Activated CD8-positive, alpha-beta T cell treated with anti-CD3 and anti-CD28 coated beads for 36 hours (primary cell): ENCODE measurements at places on chromosomes 6 and 20. TPM values are rescaled to one million over a fixed set of nuclear protein-coding genes. Genes with fewer than 3 reads are reported as not detected.

JPH2 gene
- total RNA-seq = 0.47 TPM

LGSN gene
- total RNA-seq = not detected

SSTR4 gene
- total RNA-seq = not detected

OLIG3 gene
- 0.61 TPM for total RNA-seq

RBM12 gene
- 114 TPM for total RNA-seq

FAM83D gene
- 12.6 TPM for total RNA-seq

VIP gene
- total RNA-seq = not detected

STMND1 gene
- not detected for total RNA-seq

VSTM2L gene
- total RNA-seq = not detected

FAM83B gene
- not detected for total RNA-seq

CST7 gene
- total RNA-seq = 49.3 TPM

RWDD2A gene
- 1.6 TPM for total RNA-seq

SLC35D3 gene
- total RNA-seq = not detected

BANF2 gene
- not detected for total RNA-seq
